Right cardiac atrium (tissue), 5 donors: ENCODE measurements at places on chromosomes 12 and 14. TPM values are rescaled to one million over a fixed set of nuclear protein-coding genes. Genes with fewer than 3 reads are reported as not detected.

SAMD4A gene
- total RNA-seq = 124 TPM

MYO1A gene
- not detected for total RNA-seq

DNA sequence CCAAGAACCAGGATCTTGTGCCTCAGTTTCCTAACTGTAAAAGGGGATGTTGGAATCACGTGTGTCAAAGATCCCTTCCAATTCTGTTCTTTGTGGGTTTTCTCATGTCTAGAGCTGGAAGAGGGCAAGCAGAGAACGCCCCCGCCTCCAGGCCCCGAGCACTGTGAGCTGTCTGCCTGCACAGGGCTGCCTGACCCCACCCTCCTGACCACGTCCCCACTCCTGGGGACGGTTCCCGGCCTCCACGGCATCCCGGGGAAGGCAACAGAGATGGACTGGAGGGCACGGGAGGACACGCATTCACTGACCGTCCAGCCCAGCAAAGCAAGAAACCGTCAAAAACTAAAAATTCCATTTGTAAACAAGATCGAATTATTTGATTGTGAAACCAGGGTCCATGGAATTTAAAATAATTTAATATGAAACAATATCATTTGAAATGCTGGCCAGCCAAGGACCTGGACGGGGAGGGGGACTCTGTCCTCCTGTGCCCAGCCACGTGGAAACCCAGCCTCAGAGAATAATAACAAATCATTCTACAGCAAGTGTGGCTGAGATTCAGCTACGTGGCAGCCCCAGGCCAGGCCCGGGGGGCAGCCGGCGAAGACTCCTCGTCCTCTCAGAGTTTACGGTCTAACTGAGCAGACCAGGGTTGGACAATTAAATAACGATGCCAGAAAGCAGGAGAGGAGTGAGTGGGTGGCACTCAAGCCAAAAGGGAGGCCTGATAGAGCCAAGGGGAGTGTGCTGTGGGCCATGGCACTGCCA is 87.3 kb upstream of the DIO3 start:
- DNase-seq = no peak

DNA sequence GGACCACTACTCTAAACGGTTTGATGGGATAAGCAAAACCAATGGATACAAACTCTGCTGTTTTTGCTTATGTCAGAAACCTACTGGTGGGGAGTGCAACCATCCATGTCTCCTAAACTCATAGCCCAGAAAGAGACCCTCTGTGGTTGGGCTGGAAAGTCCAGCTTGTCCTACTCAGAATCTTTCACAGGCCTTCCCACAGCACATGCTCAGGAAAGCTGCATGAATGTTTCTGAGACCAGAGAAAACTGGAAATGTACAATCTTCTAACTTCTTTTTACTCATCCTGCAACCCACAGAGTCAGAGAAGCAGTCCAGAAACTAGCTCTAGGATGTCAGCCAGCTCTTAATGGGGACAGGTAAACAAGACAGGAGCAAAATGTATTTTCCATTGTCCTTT is 73.3 kb downstream of the ANO2 start:
- DNase-seq = no peak

OR4N2 gene
- total RNA-seq = not detected

GRCh38 chr12:18982226-18982949 is 147.1 kb upstream of the PLEKHA5 start:
- no peak for DNase-seq

DNA sequence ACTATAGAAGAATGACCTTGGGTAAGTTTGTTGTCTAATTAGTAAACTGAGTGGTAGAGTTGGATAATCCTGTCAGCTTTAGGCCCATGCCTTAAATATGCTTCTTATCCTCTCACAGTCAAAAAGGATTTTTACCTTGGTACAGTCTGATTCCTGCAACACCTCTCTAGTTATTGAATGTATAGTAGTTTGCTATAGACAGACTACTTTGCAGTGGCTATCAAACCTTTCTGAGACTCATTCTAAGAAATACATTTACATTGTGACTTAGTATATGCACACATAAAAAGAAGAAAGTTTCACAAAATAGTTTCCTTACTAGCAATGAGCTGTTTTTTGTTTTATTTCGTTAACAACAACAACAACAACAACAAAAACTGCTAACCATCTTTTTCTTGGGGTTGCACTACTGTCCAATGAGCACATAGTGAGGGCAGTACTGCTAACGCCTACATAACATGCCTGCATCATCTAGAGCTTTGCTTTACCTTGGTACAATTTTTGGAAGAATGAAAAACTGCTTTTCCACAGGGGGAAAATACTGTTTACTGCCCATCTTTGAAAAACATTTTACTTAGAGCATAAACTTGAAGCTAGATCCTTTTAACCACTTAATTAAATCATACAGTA is 28.5 kb downstream of the WNK1 start:
- no peak for DNase-seq

ADAM21 gene
- 0.34 TPM for total RNA-seq

LRR1 gene
- total RNA-seq = 6.6 TPM

DNA sequence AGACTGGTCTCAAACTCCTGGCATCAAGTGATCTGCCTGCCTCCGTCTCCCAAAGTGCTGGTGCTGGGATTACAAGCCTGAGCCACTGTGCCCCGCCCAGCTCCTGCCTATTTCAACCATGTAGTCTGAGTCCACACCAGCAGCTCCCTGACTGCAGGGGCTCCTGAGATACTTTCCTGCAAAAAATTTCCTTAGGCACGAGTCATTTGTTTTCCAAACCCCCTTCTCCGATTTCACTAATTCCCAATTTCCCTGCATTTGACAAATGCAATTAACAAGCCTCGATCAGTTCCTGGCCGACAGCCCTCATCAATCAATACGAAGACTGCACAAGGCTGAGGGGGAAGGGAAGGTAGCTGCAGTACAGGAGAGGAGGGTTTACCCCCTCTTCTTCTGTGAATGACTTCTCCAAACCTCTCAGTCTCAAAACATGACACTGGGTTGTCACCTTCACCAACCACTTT is 10.1 kb downstream of the PSMB5 start:
- DNase-seq = no peak

C14orf39 gene
- total RNA-seq = not detected

DNA sequence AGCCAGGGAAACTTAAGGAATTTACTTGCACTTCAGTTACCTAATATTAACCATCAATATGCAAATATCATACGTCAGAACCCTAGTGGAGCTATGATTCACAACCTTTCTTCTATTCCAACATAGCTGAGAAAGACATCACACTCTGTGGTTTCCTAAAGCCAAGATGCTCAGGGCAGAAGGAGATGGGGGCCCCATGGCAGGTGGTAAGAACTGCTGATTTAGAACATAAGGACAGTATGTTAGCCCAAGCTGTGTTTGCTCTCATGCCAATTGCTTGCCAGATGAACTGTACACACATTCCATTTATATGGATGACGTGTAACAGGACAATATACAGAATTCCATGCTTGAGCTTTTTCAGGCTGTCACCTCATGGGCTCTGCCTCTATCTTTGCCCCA is 34.6 kb downstream of the HECTD4 start:
- DNase-seq = no peak

DNA sequence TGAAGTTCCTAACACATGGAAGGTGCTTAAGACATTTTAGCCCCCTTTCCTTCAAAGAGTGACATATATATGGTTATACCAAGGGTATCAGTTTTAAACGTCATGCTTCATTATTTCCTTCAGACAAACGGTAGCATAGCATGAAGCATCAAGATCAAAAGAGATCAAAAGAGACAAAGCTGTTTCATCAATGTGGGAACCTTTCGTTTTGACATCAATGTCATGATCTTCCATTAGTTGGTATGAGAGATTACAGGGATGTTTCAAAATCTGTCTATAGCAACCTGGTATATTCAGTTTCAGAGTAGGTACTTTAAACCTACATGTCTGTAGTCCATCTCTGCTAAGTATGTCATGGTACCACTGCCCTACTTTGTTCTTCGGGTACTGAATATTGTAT is 28.3 kb downstream of the PUS7L start:
- no peak for DNase-seq

DNA sequence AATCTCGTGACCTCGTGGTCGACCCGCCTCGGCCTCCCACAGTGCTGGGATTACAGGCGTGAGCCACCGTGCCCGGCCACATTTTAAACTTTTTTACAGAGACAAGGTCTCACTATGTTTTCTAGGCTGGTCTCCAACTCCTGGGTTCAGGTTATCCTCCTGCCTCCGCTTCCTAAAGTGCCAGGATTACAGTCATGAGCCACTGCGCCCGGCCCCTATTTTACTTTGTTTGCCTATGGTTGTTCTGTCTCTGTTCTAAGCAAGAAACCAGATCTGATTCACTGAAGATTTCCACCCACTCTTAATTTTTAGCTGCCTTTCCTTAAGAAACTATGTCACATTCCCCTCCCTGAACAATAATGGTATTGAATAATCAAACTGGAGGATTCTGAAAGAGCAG is 38.9 kb upstream of the PSEN1 start:
- no peak for DNase-seq

- DNase-seq = no peak
These were observed 1.2 kb downstream of the PTPRO start for GRCh38 chr12:15323480-15323879.

BMP4 gene
- 6.4 TPM for total RNA-seq

DNA sequence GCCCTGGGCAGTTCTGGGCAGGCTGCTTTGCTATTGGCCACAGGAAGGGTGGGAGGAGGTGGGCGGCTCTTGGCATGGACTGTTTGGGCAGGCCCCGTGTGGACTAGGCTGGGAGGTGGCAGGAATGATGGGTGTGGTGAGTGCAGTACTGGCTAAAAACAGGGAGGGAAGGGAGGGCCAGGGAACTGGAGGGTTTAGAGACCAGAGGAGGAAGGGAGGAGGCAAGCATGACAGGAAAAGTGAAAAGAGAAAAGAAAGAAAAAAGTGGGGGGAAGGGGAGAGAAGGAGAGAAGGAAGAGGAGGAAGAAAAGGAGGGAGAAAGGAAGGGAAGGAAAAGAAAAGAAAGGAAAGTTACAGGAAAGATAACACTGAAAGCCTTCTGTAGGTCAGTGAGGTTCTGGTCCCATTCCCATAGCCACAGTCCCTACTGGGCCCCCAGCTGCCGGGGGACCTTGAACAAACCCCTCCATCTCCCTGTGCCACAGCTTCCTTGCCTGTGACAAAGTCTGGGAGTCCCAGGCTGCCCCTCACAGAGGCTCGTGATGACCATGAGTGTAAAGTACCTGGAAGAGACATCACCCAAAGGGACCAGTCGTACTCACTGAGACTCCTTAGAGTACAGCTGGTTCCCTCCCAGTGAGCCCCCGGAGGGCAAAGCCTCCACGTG is 1.1 kb upstream of the C14orf132 start:
- DNase-seq = peak; percentile 88
